ENCODE measurements at places on chromosomes 2 and 18.

DNA sequence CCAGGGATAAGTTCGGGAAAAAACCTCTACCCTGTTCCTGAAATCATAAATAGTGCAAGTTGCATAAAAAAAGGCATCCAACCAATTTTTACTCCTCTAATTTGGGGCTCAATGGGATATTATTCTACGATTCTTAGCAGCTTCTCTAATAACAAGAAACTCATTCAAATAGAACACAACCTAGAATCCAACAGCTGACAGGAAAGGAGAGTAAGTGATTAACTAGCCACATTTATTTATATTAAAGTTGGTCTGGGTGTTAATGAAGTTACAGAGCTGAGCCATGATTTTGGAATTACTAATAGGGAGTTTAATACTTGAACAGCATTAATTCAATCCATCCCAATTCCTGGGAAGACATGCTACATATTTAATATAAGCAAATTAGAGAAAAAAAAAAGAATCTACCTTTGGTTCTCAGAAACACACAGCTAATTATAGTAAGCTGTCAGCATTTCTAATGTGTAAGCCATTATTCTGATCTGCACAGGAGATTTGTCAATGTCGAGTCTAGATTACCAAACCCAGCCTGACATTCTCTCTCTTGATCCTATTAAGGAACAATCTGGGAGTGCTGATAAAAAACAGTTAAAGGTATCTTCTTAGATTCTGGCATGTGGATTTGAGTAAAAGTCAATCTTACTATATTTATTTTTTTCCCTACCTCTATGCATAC is 267.7 kb downstream of the NBAS start:
- DNase-seq: no peak

GRCh38 chr2:156129227-156129626 is 203.3 kb downstream of the NR4A2 start:
- no peak for DNase-seq

GRCh38 chr2:43877782-43878464 is 39.2 kb downstream of the ABCG8 start:
- DNase-seq: peak; percentile 71

- no peak for DNase-seq
These were observed 353.2 kb upstream of the PKDCC start for GRCh38 chr2:41694536-41695049.

- no peak for DNase-seq
These were observed 725.1 kb upstream of the CDH7 start for GRCh38 chr18:65025756-65026155.

- DNase-seq: no peak
These were observed 1420.6 kb upstream of the NXPH2 start for GRCh38 chr2:140200764-140201163.

Data from NCI-H345 (cell line).